DMS 273 treated with DMSO at 0.1 percent for 48 hours (cell line): ENCODE measurements at places on chromosomes 1 and 21.

GRCh38 chr1:27994060-27994459 is 34.3 kb downstream of the XKR8 start:
- no peak for DNase-seq

GRCh38 chr1:228999446-229000170 is 264.3 kb downstream of the RHOU start:
- DNase-seq = no peak

- DNase-seq = no peak
Observed at GRCh38 chr1:2544093-2544874, 11.9 kb upstream of the TNFRSF14 start.

DNA sequence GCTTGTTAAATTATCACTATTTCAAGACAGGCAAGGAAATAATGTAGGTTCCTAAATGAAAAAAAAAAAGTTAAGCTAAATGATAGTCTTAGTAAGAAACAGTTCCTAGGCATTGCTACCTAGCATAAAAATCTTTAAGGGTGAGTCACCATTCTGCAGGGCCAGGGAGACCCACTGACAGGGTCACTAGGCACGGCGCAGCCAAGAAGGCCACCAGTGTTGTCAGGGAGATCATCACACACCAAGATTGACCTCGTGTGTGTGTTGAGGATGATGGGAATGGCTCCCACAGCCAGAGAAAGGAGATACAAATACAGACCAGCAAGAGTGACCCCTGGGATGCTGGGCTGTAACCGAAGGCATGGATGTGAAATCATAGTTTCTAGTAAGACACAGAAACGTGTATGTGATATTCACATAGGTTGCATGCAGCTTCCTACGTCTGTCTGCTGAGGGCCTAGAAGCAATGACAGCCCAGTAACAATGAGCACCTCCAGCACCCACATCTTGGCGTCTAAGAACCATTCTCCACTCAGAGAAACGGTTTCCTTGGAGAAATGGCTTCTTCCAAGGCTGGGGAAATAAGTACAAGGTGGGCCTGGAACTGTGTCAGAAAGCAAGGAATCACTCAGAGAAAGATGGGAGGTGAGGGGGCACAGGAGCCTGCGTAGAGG is 29.1 kb downstream of the RIPK4 start:
- DNase-seq = no peak

DNA sequence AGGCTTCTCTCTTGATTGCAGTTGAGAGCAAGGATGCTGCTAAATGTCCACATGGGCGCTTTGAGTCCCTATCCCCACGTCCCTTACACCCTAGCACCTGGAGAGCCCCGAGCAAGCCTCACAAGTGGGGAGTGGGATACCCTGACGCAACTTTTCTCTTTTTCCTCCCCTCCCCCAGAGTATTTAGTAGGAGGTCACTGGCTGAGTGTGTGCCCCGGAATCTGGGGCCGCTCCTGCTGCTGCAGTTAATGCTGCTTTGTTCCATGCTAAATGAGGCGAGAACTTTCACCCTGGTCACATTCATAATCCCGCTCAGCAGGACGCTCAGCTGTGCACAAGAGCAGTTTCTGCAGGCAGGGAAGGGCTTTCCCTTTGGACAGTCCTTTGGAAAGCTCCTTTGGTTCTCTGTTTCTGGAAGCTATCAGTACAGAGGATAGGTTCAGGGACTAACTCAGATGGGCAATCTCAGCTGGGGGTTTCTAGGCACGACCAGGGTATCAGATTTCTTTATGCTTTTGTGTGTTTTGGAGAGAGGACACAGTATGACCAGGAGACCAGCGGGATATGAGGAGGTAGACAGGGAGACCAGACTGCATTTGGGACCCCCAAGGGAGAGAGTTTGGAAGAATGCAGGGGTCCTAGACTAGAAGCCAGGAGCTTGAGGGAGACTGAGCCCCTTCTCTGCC is 75.9 kb downstream of the NOS1AP start:
- no peak for DNase-seq

DNA sequence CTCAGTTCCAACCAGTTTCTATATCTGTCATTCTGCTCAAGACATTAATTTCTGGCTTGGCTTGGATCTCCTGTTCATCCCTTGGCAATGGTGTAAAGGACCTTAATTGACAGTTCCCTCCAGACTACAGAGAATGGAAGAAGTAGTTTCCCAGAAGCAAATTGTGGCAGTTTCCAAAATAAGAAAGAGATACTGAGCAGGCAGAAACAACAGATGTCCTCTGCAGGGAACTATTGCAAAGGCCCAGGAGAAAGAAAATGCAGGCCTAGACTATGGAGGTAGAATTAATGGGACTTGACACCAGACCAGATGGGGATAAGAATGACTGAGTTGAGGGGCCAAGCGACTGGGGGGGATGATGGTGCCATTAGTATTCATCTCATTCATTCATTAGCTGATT is 6.1 kb upstream of the AK2 start:
- DNase-seq = no peak

- DNase-seq = peak; percentile 17
Observed at GRCh38 chr1:226967665-226968064, 27.6 kb downstream of the COQ8A start.

GRCh38 chr1:160605792-160606479 is 26.6 kb upstream of the CD84 start:
- DNase-seq = no peak

DNA sequence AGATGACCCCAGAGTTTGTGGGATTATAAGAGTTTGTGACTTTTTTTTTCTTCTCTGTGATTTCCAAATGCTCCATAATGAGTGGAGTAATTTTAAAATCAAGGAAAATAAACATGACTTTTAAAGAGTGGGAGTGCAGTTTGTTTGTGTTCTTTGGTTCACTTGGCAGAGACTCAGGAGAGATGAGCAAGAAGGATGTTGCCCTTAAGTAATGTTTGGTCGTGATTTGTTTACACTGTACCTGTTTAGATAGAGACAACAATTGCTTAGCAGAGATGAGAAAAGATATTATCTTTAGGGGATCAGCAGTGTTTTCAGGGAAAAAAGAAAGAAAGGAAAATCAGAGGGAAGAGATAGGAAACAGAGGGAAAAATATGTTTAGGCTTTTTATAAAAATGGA is 170.8 kb downstream of the ADSS2 start:
- no peak for DNase-seq

GRCh38 chr1:106278716-106279115 is 777.8 kb upstream of the PRMT6 start:
- DNase-seq = no peak

DNA sequence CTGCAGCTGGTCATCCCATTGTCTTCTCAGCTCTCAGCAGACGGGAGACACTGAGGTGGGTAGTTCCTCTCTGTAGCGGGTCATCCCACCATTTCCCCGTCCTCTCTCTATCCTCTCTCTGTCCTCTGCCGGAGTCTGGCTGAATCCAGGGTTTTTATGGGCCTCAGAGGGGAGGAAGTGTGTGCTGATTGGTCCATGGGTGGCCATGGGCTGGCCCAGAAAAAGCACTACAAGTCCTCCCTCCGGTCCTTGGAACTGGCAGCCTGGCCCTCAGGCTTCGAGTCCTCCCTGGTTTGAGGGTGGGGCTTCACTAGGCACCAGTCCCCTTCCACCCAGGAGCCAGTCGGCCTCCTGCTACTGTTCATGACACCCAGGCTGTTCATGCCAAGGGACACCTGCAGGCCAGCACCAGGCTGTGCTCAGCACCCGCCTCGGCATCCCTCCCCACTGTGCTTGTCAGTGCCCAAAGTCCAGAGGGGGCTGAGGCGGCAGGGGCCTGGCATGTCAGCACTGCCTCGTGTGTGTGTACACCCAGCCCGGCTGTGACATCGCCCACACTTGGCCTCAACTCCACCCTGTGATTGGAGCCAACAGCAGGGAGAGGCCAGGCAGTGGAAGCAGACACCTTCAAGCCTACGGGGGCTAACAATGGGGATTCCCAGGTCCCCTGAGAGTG is 23.0 kb upstream of the LRRC8C start:
- DNase-seq = no peak

GRCh38 chr1:201361652-201362504 is 15.6 kb downstream of the TNNT2 start:
- no peak for DNase-seq

DNA sequence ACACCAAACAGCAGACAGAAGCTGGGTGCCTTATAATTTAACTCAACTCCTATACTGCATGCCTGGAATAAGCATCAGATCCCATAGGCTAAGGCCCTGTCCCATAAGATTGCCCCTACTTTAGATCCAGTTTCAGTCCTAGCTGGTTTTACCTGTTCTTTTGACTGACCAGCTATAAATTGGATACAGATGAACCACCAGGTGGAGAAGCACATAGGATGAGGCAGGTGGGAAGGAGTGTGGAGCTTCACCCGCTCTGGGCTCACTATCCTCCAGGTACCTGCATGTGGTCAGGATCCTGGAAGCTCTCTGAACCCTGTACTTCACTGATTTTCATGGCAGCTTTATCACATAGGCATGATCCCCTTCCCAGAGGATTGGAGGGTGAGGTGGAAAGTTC is 51.3 kb downstream of the MAST2 start:
- no peak for DNase-seq

- DNase-seq = no peak
Observed at GRCh38 chr21:44987301-44987885, 47.6 kb downstream of the SLX9 start.

GRCh38 chr1:37282764-37283163 is 191.6 kb upstream of the ZC3H12A start:
- no peak for DNase-seq

GRCh38 chr1:36803868-36804570 is 230.3 kb downstream of the GRIK3 start:
- no peak for DNase-seq

GRCh38 chr21:36516281-36516680 is 36.4 kb upstream of the CLDN14 start:
- no peak for DNase-seq

DNA sequence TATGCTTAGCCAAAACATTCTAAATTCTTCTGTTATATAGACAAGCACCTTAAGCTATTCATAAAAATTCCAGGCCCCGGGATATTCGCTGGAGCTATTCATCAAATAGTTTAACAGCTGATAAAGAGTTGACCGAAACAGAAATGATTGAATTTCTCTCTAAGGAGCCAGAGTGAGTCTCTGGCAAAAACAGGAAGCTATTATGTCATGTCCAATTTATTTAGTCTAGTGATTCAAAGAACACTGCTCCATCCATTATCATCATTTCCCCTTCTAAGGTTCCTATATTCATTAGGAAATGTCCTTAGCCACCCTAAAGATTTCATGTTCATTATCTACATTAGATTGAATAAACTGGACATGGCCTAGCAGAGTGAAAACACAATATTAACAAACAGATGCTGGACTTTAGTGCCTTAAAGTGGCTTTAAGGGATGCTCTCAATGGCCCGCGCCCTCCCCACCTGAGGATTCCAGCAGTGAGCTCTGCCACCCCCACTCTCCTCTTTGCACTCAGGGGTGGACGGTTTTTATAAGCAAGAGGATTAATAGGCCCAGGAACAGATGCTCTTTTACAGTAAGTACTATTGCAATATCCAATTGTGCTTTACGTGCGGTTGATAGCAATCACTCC is 122.1 kb upstream of the RGS1 start:
- no peak for DNase-seq

- no peak for DNase-seq
Observed at GRCh38 chr1:58465825-58466629, 80.5 kb downstream of the OMA1 start.

DNA sequence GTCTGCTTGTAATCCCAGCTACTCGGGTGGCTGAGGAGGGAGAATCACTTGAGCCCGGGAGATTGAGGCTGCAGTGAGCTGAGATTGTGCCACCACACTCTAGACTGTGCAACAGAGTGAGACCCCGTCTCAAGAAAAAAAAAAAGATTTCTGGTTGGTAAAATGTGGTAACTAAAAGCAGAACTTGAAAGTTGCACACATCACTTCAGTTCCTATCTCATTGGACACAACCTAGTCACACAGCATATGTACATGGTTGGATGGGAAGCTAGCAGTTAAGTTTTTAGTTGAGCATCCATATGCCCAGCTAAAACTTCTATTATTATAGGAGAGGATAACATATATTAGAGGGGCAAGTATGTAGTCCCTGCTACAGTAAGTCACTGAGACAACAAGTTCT is 22.1 kb downstream of the BCAS2 start:
- no peak for DNase-seq
